ENCODE measurements at places on chromosomes 6 and 20. TPM values are rescaled to one million over a fixed set of nuclear protein-coding genes. Genes with fewer than 3 reads are reported as not detected.

DNA sequence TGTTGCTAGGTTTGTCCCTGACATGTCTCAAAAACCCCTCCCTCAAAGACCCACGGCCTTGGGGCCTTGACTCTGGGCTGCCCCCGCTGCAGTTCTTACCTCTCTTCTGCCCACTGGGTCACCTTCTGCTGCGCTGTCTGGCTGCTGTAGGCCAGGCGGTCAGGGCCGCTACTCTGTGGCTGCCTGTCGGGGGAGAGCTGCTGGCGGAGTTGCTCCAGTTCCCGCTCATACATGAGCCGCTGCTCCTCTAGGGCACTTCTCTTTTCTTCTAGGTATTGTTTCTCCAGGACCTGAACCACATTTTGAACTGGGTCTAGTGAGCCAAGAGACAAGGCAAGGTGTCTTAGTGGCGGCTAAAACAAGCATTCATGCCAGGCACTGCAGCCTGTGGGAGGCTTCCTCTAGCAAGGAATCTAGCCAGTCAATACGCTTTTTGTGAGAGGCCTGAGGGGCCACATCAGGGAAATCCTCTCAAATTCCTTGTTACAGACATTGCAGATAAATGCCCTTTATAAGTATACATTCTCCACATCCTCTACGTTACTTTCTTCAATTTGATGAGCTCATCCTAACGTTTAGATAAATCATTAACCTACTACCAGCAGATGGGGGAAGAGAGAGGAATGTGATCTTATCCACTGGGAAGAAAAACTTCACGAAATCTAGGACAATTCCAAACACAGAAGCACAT lies 110.3 kb upstream of the NUP153 start:
- no peak for DNase-seq

DNA sequence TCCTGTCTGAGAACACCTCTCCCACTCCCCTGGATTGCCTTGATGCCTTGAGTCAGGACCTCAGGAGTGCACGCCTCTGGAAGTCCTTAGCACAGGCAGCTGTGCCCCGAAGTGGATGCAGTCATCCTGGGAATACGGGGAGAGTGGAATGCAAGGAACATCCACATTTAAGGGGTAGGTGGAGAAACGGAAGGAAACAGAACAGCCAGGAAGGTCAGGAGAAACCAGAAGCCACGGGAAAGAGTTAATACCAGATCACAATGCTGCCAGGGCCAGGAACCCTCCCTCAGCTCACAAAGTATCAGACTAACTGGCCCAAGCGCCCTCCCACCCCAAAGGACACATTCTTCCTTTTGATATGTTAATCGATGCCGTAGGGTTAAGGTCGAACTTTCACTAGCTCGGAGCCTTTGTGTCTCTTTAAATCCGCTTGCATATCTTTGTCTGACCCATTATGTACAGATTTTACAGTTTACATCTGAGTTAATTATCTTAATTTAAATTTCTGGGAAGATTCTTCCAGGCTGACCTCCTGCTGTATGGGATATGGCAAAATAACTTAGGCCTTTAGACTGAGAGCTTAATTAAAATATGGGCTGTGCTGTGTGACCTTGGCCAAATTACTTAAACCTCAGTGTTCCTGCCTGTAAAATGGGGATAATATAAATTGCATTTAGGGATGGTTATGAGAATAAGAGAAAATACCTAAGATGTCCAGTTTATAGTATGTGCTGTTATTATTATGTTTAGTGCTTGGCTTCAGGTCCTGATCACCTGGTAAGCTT lies 24.0 kb upstream of the CCND3 start:
- DNase-seq: peak; percentile 99

- DNase-seq: no peak
Observed at GRCh38 chr6:3039384-3039783, 28.9 kb upstream of the RIPK1 start.

GRCh38 chr20:35953387-35954199 lies 709 bp downstream of the SCAND1 start:
- DNase-seq: peak; percentile 57

DNA sequence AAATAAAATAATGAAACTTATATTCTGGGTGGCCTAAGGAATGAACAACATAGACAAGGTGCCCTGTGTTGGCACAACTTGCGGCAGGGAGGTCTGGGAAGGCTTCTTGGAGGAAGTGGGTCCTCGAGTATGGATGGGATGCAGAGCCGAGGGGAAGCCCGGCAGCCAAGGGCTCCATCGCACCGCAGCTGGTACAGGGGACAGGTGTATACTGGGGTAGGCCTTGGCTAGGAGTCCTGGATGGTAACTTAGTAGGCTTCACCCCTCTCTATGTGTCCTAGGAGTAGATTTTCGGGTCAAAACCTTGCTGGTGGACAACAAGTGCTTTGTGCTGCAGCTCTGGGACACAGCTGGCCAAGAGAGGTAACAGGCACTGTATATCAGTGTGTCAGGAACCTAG lies 28.0 kb downstream of the RAB44 start:
- DNase-seq: no peak

The LINC00237 gene
- 0.31 TPM for total RNA-seq

DNA sequence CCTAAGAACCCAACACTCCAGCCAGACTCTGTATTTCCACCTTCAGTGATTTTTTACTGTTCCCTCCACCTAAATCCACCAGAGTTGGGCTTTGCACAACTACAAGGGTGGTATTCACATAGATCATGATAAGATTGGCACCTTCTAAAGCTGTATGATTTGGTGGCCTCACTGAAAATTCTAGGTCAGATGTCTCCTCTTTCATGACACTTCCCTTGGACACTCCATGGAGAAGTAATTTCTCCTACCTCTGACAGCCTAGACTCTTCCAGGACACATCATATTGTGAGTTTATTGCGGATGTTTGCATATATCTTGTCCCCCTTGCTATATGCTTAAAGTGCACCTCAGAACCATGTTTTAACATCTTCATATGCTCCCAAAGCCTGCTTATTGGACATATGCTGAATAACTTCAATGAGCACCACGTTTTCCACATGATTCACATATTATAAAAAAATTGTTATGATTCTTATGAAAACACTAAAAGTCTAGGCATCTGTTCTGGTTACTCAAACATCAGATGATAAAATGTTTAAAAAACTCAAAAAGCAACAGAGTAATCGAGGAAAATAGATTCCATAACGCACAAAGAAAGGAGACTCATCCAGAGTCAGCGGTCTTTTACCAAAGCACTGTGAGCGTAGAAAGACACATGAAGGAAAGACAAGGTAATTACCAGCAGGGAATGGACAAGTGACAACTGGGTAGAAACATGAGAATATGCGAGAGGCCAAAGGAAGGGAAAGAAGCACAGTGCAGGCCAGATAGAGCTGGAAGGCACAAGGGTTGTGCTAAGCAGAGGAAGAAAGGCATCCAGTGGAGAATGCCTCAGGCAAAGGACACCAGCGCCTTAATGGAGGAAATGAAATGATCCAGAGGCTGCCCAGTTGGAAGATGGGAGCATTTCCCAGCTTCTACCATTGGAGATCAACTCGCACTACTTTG lies 46.5 kb downstream of the KIF16B start:
- no peak for DNase-seq

DNA sequence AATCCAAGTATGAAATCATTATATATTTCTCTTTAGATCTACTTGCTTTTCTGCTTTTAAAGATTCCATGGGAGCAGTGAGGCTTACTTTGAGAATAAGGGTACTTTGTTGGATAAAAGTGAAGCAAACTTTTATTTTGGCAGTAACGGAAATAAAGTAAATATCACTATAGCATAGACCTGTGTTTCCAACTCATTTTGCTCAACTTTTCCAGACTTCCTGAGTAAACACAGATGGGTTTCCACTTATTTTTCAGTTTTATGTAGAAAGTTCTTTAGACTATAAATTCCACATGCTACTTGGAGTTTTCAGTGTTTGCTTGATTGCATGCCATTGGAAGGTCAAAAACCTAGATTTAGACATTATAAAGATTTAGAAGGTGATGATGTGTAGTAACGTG lies 6.2 kb downstream of the STX16 start:
- no peak for DNase-seq

DNA sequence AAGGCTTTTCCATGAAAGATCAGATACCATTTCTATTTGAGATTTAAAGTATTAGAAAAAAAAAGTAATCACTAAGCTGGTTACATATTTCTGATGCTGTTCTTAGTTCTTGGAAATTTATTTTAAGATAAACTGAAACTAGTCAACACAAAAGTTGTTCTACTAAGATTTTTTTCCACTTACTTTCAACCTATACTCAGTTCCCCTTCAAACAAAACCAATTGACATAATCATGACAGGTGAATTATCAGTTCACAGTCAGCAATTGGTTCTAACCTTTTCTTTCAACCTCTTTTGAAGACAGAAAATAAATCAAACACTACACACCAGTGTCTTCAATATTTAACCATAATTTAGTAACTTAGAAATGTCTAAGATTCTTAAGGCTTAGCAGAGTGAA lies 228.7 kb downstream of the KHDRBS2 start:
- DNase-seq: no peak

DNA sequence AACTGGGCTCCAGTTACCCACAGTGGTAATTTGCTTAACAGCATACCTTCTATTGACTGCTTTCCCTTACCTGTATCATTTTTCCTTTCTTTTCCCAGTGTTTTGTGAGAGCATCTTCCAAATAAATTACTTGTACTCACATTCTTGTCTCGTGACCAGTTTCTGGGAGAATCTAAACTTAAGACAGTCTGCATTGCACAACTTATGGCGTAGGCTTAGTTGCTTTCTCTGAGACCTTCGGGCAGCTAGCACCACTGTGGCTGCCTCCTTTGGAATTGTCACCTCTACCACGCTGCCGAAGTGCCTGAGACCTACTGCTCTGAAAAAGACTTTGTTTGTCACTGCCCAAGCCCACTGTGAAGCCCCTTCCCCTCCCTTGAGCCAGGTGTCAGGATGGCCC lies 188.1 kb upstream of the BMP2 start:
- DNase-seq: no peak
